ENCODE measurements at places on chromosomes 7 and 10. TPM values are rescaled to one million over a fixed set of nuclear protein-coding genes. Genes with fewer than 3 reads are reported as not detected.

Gene SFRP5
- total RNA-seq, result not detected

DNA sequence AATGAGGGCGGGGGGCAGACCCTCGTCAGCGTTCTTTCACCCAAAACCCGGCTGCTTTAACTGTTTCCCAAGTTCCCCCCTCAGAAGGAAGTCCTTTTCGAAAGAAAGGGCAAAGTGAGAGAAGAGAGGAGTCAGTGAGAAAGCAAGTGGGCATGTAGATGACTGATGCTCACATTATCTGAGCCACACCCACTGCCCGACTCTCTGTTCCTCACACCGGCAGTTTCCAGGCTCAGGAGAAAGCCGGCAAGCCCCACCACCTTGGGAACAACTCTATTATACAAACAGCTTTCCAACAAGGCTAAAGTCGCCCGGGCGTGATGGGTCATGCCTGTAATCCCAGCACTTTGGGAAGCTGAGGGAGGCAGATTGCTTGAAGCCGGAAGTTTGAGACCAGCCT lies 23.1 kb downstream of the RCC1L start:
- DNase-seq, result no peak
- H3K4me3 ChIP-seq, result no peak overlapping the region
- H3K4me1 ChIP-seq, result no peaks in the 10 kb centered on the region
- no peaks in the 10 kb centered on the region for H3K27me3 ChIP-seq
- H3K27ac ChIP-seq, result no peak overlapping the region

GRCh38 chr7:157675427-157675927 lies 338.7 kb downstream of the DNAJB6 start:
- no peaks in the 10 kb centered on the region for H3K36me3 ChIP-seq
- no peaks in the 10 kb centered on the region for H3K27me3 ChIP-seq

Gene ADRB1
- total RNA-seq, result 0.89 TPM

- no peak for DNase-seq
- H3K4me3 ChIP-seq, result no peak overlapping the region
- H3K27ac ChIP-seq, result no peak overlapping the region
- peaks cover 42% of the 10 kb centered on the region for H3K27me3 ChIP-seq
Measured at GRCh38 chr10:6430423-6430980, 149.6 kb downstream of the PRKCQ start.

Gene ADGRA1
- total RNA-seq, result not detected

DNA sequence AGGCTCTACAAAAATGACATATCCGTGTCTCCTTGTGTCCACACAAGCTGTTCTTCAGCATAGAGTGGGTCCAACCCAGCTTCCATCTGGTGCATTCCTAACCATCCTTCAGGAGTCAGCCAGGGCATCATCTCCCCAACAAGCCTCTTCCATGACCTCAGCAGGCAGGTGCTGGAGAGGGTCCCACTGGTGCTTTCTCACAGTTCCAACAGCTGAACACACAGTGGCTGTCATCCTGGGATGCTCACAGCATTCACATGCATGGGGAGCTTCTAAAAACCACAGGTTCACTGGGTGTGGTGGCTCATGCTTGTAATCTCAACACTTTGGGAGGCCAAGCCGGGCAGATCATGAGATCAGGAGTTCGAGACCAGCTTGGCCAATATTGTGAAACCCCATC lies 6.4 kb upstream of the CYP3A4 start:
- H3K27me3 ChIP-seq, result peaks cover 9% of the 10 kb centered on the region
- no peak overlapping the region for H3K4me3 ChIP-seq
- H3K4me1 ChIP-seq, result no peaks in the 10 kb centered on the region
- H3K27ac ChIP-seq, result no peak overlapping the region

- peak; percentile 93 for DNase-seq
- peak overlapping the region; percentile 46 for H3K27ac ChIP-seq
Measured at GRCh38 chr10:17216217-17216900, 11.7 kb upstream of the VIM start.

Gene MORN4
- total RNA-seq, result 8.0 TPM

Gene BAIAP2L1
- 61.2 TPM for total RNA-seq

- H3K4me3 ChIP-seq, result no peak overlapping the region
- H3K36me3 ChIP-seq, result no peaks in the 10 kb centered on the region
- DNase-seq, result no peak
- H3K27me3 ChIP-seq, result no peaks in the 10 kb centered on the region
- no peak overlapping the region for H3K27ac ChIP-seq
Measured at GRCh38 chr7:123770378-123770777, 21.6 kb upstream of the WASL start.

- H3K4me3 ChIP-seq, result no peak overlapping the region
- no peaks in the 10 kb centered on the region for H3K27me3 ChIP-seq
- H3K27ac ChIP-seq, result no peak overlapping the region
- H3K4me1 ChIP-seq, result no peaks in the 10 kb centered on the region
Measured at GRCh38 chr7:158357898-158358821, 229.5 kb downstream of the PTPRN2 start.

Data from HCT116 (cell line).